ENCODE measurements at places on chromosomes 5 and 9.
A peak's percentile ranks its signal among the peaks of the same experiment; 100 is the strongest.

GRCh38 chr5:33472805-33473409, 32.1 kb downstream of the TARS1 start:
- no peak for DNase-seq

DNA sequence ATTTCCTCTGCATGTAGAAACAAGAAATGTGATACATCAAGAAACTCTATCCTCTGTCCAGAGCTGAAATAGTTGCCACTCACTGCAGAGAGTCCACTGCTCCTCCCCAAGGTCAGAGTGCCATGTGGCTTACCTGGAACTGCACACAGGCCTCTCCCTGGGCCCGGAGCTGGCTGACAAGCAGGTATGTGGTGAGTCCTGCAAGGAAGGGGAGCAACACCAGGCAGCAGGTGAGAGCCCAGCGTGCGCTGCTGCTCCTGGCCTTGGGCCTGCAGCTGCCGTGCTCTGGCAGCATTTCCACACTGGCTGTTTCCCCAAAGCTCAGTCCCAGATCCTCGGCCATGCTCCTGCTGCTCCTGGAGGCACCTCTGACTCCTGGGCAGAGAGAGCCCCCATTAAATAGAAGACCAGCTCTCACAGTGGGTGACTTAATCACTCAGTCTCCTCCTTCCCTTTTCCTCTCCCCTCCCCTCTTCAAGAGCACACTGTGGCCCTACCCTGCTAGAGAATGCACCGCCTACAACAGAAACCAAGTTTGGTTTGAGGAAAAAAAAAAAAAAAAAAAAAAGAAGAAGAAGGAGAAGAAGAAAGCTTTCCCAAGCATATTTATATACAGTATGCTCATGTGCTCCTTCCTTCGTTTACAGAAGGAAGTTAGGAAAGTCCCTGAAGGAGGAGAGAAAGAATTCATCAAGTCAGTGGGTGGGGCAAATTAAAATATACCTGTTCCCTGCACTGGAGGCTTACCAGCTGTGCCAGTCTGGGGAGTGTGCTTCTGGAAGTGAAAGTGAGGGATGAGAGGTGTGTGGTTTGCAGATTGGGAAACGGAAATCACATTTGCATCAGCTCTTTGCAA, at the start of gene TNFSF15:
TSS of gene TNFSF15 (minus strand) at position 370 of the 856 bp plus-strand sequence. CDS start at position 343, 27 bp downstream.
- DNase-seq = no peak

GRCh38 chr5:59579824-59580167, 313.7 kb downstream of the PDE4D start:
- no peak for DNase-seq

DNA sequence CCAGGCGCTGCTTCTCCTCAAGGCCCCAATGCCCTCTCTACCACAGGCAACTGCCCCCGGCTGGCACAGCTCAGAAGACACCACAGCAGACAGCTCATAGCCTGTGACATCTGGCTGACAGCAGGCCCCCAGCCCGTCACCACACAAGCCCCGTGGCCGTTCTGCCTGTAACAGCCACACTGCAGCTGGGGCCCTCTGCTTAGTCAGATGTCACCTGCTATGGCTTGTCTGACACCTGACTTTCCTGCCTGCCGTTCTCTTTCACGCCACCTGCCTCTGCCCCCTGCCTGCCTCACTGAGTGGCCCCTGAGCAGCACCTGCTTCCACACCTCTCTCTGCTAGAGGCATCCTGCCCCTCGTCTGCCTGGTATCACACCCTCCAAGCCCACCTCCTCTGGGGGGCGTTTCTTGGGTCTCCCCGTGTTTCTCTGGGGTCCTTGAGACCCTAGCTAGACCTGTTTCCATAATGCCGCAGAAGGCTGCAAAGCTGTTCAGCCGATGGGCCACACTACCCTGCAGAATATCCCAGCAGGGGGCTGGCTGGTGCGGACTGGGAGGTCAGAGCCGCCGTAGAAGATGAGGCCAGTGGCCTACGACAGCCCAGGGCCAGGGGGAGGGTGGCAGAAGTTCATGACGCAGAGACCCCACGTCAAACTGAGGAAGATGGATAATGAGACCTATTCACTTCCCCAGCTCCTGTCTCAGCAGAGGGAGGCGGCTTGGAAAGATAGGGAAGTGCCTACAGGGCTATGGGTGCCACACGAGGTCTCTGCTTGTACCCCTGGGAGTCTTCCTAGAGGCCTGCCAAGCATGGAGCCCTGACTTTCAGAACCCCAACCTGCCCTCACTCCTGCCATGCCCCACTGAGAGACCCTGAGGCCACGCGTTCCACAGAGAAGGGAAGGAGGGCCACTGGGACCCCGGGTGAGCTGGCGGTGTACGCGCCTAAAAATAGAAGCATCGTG, 95.1 kb downstream of the ZNF354C start:
- no peak for DNase-seq

- no peak for DNase-seq
These were observed 134.9 kb upstream of the LPCAT1 start for GRCh38 chr5:1658665-1659064.

- no peak for DNase-seq
These were observed 504 bp upstream of the ZNF618 start for GRCh38 chr9:113875459-113876150.

- no peak for DNase-seq
These were observed 77.3 kb downstream of the AMBP start for GRCh38 chr9:114000671-114001409.

- DNase-seq = no peak
These were observed 36.2 kb downstream of the SLC44A1 start for GRCh38 chr9:105280691-105281090.

DNA sequence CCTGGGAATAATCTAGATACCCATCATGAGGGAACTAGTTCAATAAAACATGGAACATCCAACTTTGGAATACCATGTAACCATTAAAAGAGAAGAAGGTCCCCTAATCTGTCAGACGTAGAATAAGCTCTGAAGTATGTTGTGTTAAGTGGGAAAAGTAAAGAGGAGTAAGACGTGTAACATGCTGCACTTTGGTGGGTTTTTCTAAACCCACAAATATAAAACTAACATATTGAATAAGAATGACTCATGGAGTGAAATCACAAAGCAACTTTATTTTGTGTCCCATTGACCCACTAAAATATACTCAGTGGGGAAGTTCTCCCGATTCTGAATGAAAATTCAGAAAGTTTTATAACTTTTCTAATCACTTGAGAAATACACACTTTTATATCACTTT, 67.9 kb upstream of the PIK3R1 start:
- DNase-seq = no peak

DNA sequence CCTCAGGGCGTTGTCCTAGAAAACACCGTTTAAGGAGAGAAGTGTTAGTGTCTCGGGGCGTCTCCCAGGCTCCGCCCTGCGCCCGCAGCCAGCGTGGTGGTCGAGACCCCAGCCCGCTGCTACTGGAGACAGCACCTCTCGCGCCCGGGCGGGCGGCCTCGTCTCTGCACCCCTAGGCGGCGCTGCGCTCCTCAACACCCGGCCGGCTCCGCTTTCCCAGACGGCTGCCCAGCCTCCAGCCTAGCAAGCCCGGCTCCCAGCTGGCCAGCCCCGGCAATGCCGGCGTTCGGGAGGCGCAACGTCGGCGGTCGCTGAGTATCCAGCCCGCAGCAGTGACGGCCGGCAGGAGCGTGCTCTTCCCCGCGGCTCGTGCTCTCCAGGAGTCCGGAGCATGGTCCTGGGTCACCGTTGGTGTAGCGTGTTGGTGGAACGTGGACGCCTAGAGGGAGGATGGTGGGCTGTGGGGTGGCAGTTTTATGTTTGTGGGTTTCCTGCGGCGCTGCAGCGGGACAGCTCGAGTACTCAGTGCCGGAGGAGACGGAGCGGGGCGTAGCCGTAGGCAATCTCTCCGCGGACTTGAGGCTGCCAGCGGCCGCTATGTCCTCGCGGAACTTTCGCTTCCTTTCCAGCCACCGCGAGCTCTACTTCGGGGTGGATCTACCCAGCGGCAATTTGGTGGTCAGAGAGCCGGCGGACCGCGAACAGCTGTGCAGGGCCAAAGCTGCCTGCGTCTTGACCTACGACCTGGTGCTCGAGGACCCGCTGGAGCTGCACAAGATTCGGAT, 536 bp downstream of the PCDHAC1 start:
- no peak for DNase-seq

DNA sequence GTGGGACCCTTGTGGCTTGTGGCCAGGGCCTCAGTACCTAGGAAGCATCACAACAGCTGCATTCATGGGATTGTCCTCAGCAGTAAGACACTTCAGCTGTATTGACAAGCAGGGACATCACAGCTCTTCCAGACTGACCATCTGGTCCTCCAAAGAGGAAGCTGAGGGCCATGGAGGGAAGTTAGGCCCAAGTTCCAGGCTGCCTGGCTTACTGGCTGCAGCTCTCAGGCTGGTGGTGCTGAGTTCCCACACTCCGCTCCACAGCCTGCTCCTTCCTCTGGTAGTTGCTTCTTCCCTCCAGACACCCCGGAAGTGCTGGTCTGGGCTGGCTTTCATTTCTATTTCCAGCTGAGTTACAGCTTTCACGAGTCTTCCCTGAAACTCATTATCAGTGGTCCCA, 5.7 kb upstream of the STING1 start:
- DNase-seq = no peak

- no peak for DNase-seq
These were observed 84.3 kb downstream of the SLF1 start for GRCh38 chr5:94702729-94703128.

DNA sequence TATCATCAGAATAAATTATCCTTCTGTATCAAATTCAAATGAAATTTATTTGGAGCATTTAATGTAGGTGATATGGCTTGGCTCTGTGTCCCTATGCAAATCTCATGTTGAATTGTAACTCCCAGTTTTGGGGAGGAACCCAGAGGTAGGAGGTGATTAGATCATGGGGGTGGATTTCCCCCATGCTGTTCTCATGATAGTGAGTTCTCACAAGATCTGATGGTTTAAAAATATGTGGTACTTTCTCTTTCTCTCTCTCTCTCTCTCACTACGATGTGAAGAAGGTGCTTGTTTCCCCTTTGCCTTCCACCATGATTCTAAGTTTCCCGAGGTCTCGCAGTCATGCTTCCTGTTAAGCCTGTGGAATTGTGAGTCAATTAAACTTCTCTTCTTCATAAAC, 678.4 kb upstream of the RGMB start:
- DNase-seq = no peak

DNA sequence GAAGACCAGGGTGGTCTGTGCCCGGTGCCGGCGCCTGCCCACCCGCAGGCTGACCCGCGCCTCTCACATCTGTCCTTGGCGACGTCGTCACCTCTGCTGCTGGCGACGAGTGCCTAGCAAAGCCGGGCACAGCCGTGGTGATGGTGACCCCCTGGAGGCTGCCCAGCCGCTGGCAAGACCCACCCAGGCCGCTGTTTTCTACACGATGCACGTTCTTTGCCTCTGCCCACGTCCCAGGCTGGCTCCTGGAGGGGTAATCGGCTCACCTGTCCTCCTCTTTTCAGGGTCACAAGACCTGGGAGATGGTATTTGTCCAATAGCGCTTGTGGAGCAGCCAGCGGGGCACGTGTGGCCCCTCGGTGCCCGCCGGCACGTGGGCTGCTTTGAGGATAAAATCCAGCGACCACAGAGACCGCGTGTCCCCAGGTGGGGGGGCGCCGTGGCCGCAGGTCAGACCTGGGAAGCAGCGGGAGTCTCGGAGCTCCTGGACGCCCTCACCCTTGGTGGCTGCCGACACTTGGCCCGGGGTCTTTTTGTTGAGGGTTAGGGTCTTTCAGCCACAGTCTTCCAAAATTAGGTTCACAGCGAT, 29.5 kb downstream of the SLC9A3 start:
- DNase-seq = no peak

GRCh38 chr9:19116107-19116790, 11.0 kb downstream of the PLIN2 start:
- DNase-seq = no peak

DNA sequence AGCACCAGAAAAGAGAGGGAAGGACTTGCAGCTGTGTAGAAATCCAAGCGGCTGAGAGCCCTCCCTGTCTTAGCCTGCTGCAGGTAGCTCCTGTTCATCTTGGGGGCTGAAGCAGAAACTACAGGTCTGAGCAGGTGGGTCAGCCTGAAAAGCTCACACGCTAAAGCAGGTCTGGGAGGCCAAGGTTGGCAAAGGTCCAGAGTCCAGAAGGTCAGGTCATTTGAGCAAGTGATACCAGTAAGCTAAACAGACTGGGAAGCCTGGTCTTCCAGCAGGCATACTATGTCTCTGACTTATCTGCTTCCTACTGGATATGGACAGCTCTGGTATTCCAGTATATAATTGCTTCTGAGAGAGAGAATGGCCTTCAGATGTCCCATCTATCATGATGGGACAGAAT, 26.2 kb downstream of the PTCD2 start:
- no peak for DNase-seq

GRCh38 chr9:74770508-74771261, 117.0 kb downstream of the TRPM6 start:
- peak; percentile 7 for DNase-seq

DNA sequence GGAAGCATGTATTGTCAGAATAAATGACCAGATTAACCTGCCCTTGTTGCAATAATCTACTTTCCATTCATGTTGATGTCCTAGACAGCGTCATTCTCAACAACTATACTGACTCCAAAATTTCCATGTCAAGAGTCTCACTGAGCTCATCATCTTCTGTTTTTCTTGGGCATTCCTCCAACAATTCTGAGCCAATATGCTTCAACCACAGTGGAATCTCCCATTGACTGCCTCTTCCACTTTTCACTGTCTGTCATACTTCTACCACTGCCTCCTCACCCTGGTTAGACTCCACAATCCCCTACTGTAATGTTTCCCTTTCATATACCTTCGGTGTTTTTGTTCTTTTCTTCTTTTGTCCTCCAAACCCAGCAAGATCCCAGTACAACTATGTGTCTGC, 162.8 kb downstream of the TLE1 start:
- no peak for DNase-seq

DNA sequence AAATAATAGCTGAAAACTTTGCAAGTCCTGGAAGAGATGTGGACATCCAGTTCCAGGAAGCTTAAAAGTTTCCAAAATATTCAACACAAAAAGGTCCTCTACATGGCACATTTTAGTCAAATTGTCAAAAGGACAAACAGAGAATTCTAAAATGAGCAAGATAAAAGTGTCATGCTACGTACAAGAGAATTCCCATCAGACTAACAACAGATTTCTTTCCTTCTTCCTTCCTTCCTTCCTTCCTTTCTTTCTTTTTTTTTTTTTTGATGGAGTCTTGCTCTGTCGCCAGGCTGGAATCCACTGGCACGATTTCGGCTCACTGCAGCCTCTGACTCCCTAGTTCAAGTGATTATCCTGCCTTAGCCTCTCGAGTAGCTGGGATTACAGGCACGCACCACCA, 39.3 kb downstream of the BTNL8 start:
- DNase-seq = no peak

DNA sequence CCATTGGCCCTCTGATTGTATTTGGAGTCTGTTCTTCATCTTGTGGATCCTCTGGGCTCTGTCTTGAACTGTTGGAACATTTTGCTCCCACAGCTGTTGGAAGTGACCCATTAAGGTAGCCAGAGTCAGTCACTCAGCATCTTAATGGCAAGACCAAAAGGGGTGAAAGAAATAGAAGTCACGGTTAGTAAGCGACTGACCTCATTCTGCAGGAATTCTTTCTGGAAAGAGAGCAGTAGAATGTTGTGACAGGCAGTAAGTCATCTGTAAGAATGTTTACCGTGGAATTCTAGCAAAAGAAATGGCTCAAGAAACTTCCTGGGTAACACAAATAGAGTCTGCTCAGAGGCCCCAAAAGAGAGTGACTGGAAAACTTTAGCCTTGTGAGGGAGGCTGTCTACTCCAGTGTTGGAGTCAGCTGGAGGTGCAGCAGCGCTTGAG, 28.6 kb upstream of the TNC start:
- no peak for DNase-seq
